Upper lobe of right lung (tissue), 1 donor: ENCODE measurements at places on chromosomes 2 and 18. TPM values are rescaled to one million over a fixed set of nuclear protein-coding genes. Genes with fewer than 3 reads are reported as not detected.

- H3K4me3 ChIP-seq = no peak overlapping the region
- no peaks in the 10 kb centered on the region for H3K27me3 ChIP-seq
- peaks cover 7% of the 10 kb centered on the region for H3K4me1 ChIP-seq
- no peaks in the 10 kb centered on the region for H3K36me3 ChIP-seq
- H3K27ac ChIP-seq = no peak overlapping the region
- DNase-seq = no peak
Measured at GRCh38 chr18:58541789-58542425, 87.0 kb downstream of the ALPK2 start.

- no peaks in the 10 kb centered on the region for H3K27me3 ChIP-seq
- no peak for DNase-seq
- H3K36me3 ChIP-seq = no peaks in the 10 kb centered on the region
- no peaks in the 10 kb centered on the region for H3K4me1 ChIP-seq
- no peak overlapping the region for H3K27ac ChIP-seq
Measured at GRCh38 chr2:180524499-180524898, 455.9 kb upstream of the UBE2E3 start.

GRCh38 chr2:195587966-195588365, 69.1 kb upstream of the SLC39A10 start:
- no peak for DNase-seq
- no peaks in the 10 kb centered on the region for H3K4me1 ChIP-seq

GRCh38 chr2:190303647-190304046, 16.0 kb downstream of the HIBCH start:
- no peaks in the 10 kb centered on the region for H3K36me3 ChIP-seq
- no peak overlapping the region for H3K27ac ChIP-seq
- no peaks in the 10 kb centered on the region for H3K4me1 ChIP-seq
- no peak for DNase-seq
- no peaks in the 10 kb centered on the region for H3K27me3 ChIP-seq
- H3K4me3 ChIP-seq = no peak overlapping the region

DNA sequence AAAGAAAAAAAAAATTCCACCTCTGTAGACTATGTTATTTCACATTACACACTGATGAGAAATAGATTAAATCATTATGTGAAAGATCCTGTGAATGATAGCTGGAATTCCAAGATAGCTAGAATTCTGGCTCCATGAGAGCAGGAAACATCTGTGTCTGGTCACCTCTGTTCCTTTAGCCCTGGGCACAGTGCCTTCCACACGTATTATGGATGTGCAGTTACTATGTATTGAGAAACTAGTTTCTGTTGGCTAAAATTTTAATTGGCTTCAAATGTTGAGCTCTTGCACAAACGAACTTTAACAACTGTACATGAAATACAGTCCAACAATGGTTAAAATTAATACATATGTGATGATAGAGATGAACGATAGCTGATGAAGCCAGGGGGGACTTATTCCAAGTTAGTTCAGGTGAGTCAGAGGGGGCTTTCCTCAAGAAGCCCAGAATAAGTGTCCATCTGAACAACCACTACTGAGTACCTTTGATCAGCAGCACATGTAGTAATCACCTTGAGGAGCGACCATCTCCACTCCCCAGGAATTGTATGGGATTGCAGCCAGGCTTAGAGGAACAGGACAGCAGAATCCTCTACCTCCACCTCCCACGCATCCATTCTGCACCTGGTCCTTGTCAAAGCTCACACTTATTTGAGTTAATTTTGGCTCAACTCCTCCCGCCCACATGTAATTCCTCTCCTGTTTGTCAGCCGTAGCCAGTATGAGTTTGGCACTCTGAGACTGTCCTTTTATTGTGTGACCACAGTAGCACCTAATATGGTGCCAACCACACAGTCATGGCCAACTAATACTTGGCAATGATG, 68.6 kb downstream of the NABP1 start:
- H3K36me3 ChIP-seq = no peaks in the 10 kb centered on the region
- no peak overlapping the region for H3K27ac ChIP-seq
- H3K27me3 ChIP-seq = no peaks in the 10 kb centered on the region
- no peak overlapping the region for H3K4me3 ChIP-seq
- no peak for DNase-seq
- no peaks in the 10 kb centered on the region for H3K4me1 ChIP-seq

DNA sequence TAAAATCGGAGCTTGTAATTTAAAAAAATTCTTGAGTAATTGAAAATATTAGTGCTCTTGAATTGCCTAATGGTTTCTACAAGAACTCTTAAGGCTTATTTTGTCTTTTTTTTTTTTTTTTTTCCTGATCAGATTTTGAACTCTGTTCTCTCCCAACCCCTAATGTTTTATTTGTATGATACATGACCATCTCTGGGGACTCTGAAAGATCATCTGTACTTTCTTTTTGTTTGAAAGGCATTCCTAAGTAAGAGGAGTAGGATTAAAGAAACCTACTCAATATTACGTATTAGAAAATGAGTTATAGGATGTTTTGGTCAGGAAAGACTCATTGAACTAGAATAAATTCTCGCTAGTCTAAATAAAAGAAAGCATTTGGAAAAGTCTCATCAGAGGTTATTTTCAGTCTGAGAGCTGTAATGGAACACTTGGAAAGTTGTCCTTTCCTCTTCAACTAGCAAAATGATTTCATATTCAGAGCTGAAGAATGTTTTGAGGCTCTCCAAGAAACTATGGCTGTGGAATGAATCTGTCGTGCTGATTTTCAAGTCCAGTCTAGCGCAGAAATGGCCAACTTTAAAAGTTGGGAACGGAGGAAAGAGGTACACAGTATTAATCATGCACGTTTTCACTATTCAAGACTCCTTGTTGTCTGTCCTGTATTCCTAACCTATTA, 182.7 kb downstream of the PRPF40A start:
- H3K27ac ChIP-seq = no peak overlapping the region
- no peaks in the 10 kb centered on the region for H3K4me1 ChIP-seq
- no peaks in the 10 kb centered on the region for H3K36me3 ChIP-seq
- DNase-seq = no peak
- no peaks in the 10 kb centered on the region for H3K27me3 ChIP-seq

DNA sequence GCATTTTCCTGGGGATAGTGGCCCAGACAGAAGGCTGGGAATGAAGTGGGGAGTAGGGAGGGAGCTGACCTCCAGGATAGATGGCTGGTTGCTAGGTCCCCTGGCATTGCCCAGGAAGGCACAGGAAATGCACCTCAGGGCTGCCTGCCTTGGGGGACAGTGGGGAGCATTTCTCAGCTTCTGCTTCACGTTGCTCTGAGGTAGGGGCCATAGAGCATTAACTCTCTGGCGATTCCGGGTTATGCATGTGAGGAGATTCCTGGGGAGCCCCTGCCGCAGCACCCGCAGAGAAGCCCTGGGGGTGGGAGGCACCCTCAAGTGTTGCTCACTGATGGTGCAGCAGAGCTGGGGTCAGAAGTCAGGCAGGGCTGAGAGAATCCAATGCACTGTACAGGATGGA, 256.5 kb downstream of the CYP26B1 start:
- H3K27me3 ChIP-seq = no peaks in the 10 kb centered on the region
- no peak for DNase-seq
- no peaks in the 10 kb centered on the region for H3K4me1 ChIP-seq
- H3K27ac ChIP-seq = no peak overlapping the region

- no peak overlapping the region for H3K27ac ChIP-seq
- H3K36me3 ChIP-seq = peaks cover 45% of the 10 kb centered on the region
Measured at GRCh38 chr2:147937744-147938349, 82.7 kb downstream of the ORC4 start.

DNA sequence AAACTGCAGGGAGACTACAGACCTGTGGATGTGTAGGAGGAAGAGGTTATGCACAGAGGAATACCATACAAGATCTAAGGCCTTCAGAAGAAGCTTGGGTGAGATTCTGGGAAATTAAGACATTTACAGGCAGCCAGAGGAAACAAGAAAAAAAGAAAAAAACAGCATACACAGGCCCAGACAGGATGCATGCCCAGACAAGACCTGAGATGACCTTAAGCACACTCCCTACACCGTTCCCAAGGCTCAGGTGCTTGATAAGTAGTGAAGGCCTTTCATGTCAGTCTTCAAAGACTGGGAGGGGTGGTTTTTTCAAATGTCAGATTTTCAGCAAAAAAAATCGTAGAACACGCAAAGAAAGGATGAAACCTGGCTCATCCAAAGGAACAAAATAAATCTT, 83.0 kb downstream of the CCDC138 start:
- H3K36me3 ChIP-seq = no peaks in the 10 kb centered on the region
- no peaks in the 10 kb centered on the region for H3K27me3 ChIP-seq

- H3K4me3 ChIP-seq = peak overlapping the region; percentile 44
- H3K36me3 ChIP-seq = peaks cover 17% of the 10 kb centered on the region
- H3K27ac ChIP-seq = peak overlapping the region; percentile 92
- no peaks in the 10 kb centered on the region for H3K27me3 ChIP-seq
Measured at GRCh38 chr2:3535794-3536681, 16.7 kb upstream of the ADI1 start.

- DNase-seq = no peak
- peaks cover 3% of the 10 kb centered on the region for H3K4me1 ChIP-seq
- no peaks in the 10 kb centered on the region for H3K27me3 ChIP-seq
Measured at GRCh38 chr18:78247615-78248289, 731.9 kb upstream of the SALL3 start.

DNA sequence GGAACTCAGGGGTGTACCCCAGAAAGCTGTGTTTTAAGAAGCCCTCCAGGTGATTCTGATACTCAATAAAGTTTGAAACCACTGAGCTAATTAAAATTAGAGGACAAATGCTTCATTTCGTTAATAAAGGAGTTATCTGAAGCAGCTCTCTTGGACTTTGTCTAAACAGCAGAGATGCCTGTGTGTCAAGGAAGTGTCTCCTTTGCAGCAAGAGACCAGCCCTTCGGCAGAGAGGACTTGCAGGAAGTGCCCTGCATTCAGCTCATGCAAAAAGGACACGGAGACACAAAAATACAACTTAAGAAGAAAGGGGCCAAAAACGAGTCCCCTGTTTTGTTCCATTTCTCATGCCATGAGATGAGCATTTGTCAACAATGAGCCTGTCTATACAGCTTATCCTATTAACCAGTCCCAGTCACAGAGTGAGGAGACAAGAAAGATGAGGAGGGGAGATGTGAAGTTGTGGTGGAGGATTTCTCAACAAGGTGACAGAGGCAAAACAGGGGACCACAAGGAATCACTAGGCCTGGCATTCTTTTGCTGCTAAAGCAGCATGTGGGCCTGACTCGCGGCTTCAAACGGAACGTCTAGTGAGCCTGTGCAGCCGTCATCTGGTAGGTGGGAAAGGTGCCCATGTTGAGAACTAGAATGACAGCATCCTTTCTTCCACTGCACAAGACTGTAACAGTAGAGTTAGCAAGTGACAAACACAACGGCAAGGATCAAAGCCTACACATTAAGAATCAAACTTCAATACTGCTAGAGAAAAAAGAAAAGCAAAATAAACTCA, 152.3 kb downstream of the ANTXR1 start:
- H3K27ac ChIP-seq = peak overlapping the region; percentile 38
- peaks cover 38% of the 10 kb centered on the region for H3K4me1 ChIP-seq
- no peak for DNase-seq
- no peaks in the 10 kb centered on the region for H3K36me3 ChIP-seq
- no peaks in the 10 kb centered on the region for H3K27me3 ChIP-seq

DNA sequence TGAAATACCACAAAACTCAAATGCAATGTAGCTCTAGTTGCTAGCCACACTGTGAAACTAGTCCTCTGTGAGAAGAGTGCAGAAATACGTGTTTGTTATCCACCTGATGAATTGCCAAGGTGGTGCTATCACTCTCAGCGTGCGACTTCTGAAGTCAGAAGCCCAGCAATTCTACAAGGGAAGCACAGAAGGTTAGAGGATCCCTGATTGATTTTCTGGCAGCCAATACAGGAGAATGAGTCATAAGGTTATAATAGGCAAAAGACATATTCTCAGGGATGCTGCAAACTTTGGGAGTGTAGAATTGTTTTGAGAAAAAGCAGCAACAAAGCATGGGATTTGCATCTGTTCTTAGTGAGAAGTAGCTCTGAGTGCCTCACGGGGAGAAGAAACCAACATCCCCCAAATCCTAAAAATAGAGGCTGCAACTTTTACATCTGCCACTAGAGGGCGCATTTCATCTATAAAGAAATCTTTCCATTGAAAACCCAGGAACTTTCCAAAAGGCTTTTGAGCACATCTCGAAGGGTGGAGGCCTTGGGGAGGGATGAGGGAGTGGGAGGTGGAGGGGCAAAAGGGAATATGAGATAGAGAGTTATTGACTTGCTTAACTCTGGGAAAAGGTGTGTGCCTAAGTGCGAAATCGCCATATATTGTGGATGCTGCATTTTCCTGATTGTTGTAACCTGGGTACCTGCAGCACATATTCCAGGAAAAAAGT, 78.0 kb downstream of the TMEM182 start:
- no peaks in the 10 kb centered on the region for H3K27me3 ChIP-seq
- H3K4me1 ChIP-seq = no peaks in the 10 kb centered on the region
- no peaks in the 10 kb centered on the region for H3K36me3 ChIP-seq
- H3K27ac ChIP-seq = no peak overlapping the region
- no peak overlapping the region for H3K4me3 ChIP-seq

- H3K27ac ChIP-seq = no peak overlapping the region
- no peaks in the 10 kb centered on the region for H3K27me3 ChIP-seq
- DNase-seq = no peak
- H3K4me3 ChIP-seq = no peak overlapping the region
Measured at GRCh38 chr2:71348302-71348701, 16.7 kb downstream of the ZNF638 start.

DNA sequence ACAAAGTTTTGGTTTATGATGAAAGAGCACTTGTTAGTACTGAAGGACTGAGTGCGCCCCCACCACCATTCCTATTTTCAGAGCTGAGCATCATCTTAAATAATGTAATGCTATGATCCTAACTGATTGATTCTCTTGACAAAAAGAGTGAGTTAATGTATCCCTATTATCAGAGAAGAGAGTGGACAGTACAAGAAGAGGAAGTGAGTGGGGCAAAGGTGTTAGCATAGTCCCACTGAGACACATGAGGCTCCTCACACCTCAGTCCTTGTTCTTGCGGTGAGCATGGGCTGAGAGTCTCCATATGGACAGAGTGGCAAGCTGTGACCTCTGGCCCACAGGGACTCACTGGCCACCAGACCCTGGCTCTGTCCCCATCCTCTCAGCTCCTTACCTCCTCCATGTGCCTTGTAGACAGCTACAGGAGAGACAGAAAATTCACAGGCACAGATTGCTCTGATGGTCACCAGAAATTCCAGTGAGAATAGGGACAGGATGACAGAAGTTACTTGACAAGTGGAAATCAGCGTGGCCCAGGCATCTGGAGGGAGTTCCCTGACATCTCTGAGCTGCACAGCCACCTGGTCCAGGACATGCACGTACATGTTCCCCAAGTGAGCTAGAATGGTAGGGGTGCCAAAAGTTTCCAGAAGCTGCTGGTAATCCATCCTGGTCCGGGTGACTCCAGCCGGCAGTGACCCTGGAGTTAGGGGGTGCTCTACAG, 32.6 kb downstream of the NAPG start:
- peaks cover 30% of the 10 kb centered on the region for H3K36me3 ChIP-seq
- peaks cover 7% of the 10 kb centered on the region for H3K4me1 ChIP-seq
- no peak for DNase-seq
- no peak overlapping the region for H3K4me3 ChIP-seq
- no peaks in the 10 kb centered on the region for H3K27me3 ChIP-seq

GRCh38 chr2:118091140-118091478, 2.8 kb downstream of the INSIG2 start:
- H3K4me1 ChIP-seq = peaks cover 28% of the 10 kb centered on the region
- no peak overlapping the region for H3K27ac ChIP-seq
- H3K36me3 ChIP-seq = no peaks in the 10 kb centered on the region
- DNase-seq = no peak

- no peak overlapping the region for H3K4me3 ChIP-seq
- no peaks in the 10 kb centered on the region for H3K27me3 ChIP-seq
- DNase-seq = no peak
- H3K36me3 ChIP-seq = no peaks in the 10 kb centered on the region
- no peak overlapping the region for H3K27ac ChIP-seq
- no peaks in the 10 kb centered on the region for H3K4me1 ChIP-seq
Measured at GRCh38 chr2:134087371-134087921, 166.4 kb upstream of the MGAT5 start.

CDH2 gene
- 1.8 TPM for total RNA-seq

C1QL2 gene
- not detected for total RNA-seq

CPLX4 gene
- total RNA-seq = not detected
